ENCODE measurements at places on chromosomes 6 and 20.

DNA sequence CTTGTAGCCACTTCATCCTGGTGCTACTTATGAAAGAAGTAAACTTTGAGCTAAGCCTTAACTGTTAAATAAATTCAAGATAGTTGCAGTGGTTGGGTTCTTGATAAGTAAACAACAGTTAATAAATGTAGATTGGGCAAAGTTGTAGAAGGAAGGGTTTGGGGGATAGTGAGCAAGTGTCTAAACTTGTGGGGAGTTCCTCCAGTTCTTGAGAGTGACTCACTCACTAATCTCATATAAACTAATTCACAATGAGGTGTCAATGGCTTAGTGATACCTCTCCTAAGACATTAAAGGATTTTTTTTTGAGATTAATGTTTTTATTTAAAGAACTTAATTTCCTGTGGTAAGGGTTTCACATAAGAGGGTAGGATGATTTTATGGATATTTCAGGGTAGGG, 507.4 kb downstream of the BMP2 start:
- no peak for DNase-seq

GRCh38 chr20:3239026-3239866, at the start of gene SLC4A11:
TSS of gene SLC4A11 (minus strand) at chr20:3239190. CDS start at chr20:3239137, 53 bp downstream.
- DNase-seq: no peak

DNA sequence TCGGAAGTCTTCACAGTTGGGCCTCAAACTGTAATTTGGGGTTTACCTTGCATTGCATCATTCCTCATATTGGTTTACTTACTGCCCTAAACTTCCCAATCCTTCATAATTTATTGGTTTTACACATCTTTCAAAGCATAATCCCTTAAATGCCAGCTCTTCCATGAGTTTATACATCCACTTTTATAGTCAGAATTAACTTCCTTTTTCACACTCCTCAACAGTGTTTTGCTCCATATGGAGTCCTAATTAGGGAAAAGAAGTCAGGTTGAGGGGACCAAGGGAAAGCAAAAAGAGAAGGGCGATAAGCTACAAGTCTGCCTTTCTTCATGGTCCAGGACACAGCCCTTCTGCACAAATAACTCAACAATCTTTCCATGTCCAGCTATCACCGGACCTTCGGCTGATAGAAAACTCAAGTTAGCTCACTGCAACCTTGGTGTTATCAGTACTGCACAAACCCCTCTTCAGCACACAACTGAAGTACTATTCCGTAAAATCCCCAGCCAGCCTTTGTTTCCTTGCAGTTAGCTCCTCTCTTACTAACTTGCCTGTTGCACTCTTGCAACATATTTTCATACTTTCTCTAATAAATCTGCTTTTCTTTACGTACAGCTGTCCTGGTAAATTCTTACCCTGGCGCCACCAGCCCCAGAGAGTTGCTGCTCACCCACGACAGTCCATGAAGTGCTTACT, 2.0 kb downstream of the EEF1E1 start:
- no peak for DNase-seq

DNA sequence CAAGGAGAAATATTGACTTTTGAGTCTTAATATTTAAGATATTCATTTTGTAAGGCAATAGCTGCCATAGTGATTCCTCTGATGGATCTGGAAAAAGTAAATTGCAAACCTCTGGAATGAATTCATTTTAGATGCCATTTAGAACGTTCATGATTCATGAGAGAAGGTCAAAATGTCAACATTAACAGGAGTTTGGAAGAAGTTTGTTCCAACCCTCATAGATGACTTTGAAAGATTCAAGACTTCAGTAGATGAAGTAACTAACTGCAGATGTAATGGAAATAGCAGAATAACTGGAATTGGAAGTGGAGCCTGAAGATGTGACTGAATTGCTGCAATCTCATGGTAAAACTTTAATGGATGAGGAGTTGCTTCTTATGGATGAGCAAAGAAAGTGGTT, 100.9 kb upstream of the CCN2 start:
- DNase-seq: no peak

- no peak for DNase-seq
Observed at GRCh38 chr6:89952105-89952671, 57.9 kb downstream of the GJA10 start.

DNA sequence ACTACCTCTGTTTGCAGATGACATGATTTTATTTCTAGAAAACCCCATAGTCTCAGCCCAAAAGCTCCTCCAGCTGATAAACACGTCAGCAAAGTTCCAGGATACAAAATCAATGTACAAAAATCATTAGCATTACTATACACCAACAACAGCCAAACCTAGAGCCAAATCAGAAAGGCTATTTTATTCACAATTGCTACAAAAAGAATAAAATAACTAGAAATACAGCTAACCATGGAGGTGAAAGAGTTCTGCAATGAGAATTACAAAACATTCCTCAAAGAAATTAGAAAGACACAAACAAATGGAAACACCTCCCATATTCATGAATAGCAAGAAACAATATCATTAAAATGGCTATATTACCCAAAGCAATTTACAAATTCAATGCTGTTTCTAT, 65.6 kb upstream of the HTR1E start:
- no peak for DNase-seq

- DNase-seq: no peak
Observed at GRCh38 chr6:53161481-53162009, 12.9 kb upstream of the GCM1 start.

DNA sequence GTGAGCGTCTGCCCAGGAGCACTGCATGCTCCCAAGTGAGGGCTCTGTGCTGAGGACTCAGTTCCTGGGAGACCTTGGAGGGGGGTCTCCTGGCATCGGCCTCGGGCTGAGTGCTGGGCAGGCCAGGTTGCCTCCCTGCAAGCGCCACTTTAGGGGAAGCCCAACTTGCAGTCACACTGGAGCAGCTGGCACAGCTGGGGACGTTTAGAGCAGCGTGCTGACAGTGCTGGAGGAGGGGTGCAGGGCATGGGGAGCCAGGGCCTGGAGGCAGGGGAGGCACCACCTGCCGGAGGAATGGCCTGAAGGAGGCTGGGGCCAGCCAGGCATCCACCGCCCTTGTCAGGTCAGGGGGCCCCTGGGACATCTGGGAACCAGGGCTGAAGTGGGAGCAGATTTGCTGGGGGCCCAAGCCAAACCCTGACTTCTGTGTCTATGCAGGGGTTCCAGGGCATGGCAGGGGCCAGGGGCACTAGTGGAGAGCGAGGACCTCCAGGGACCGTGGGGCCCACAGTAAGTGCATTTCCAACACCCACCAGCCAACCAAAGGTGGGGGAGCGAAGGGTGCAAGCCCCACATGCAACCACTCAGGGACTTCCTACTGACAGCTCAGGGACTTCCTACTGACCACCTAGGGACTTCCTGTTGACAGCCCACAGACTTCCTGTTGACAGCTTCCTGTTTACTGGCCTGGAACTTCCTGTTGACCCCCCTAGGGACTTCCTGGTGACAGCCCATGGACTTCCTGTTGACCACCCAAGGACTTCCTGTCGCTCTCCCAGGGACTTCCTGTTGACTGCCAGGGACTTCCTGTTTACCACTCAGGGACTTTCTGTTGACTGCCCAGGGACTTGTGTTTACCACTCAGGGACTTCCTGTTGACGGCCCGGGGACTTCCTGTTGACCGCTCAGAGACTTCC, 33.6 kb downstream of the COL20A1 start:
- no peak for DNase-seq

- no peak for DNase-seq
Observed at GRCh38 chr6:46221222-46221793, 50.5 kb upstream of the ENPP5 start.

GRCh38 chr20:17690144-17690543, 8.1 kb upstream of the RRBP1 start:
- DNase-seq: no peak

DNA sequence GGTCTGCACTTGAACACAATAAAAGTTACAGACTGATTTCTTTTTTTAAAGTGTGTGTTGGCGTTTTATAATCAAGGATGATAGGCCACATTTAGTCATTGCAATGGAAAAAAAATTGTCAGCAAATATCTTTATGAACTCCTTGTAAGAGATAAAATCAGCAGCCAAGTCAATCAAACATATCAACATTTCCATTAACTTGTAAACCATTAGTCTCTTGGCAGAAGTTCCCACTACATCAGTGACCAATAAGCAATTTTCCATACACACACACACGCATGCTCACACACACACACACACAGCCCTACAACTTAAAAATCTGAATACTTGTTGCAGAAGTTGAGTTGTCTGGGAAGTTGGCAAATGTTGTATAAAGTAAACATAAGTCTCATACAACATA, 315.9 kb upstream of the KCNQ5 start:
- no peak for DNase-seq

GRCh38 chr6:134080171-134080795, 27.9 kb upstream of the SLC2A12 start:
- DNase-seq: no peak

DNA sequence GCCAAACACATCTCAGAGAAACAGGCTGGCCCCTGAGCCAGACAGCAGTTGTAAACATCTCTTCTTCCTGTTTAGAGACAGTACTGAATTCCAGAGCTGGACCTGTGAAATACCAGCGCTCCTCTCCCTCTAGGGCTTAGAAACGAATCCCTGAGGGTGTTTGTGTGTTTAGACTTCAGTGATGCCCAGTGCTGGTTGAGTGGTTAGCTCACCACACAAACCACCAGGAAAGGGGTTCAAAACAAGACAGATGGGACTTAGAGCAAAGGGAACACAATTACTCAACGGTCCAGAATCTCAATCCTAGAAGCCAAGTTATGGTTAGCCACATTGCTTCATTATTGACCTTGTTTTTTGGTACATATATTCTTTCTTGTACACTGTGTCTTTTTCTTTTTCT, 108.7 kb upstream of the TMEM170B start:
- no peak for DNase-seq

- DNase-seq: no peak
Observed at GRCh38 chr6:29919506-29920445, 22.6 kb upstream of the HLA-A start.

GRCh38 chr6:155461556-155461955, 5.9 kb upstream of the NOX3 start:
- no peak for DNase-seq

DNA sequence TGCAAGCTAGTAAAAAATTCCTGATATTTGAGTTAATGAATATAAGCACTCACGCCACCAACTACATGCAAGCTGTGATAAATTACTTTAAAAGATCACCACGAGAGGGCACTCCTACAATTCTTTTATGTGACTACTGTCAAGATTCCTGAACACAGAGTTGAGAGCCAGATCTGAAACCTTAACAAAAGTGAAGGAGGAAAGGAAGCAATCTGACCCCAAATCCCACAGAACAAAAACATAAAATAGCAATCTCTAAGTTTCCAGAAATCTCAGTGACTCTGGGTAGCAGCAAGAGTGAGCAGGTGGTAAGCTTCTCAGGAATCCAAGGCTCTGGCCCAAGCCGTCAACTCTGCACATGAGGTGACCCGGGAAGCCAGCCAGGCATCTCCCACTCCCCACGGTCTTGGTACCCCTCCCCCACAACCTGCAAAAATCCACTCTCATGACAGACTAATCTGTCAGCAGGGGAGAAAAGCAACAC, 55.1 kb downstream of the STAU1 start:
- no peak for DNase-seq

GRCh38 chr6:13522656-13523055, 35.3 kb upstream of the GFOD1 start:
- no peak for DNase-seq

DNA sequence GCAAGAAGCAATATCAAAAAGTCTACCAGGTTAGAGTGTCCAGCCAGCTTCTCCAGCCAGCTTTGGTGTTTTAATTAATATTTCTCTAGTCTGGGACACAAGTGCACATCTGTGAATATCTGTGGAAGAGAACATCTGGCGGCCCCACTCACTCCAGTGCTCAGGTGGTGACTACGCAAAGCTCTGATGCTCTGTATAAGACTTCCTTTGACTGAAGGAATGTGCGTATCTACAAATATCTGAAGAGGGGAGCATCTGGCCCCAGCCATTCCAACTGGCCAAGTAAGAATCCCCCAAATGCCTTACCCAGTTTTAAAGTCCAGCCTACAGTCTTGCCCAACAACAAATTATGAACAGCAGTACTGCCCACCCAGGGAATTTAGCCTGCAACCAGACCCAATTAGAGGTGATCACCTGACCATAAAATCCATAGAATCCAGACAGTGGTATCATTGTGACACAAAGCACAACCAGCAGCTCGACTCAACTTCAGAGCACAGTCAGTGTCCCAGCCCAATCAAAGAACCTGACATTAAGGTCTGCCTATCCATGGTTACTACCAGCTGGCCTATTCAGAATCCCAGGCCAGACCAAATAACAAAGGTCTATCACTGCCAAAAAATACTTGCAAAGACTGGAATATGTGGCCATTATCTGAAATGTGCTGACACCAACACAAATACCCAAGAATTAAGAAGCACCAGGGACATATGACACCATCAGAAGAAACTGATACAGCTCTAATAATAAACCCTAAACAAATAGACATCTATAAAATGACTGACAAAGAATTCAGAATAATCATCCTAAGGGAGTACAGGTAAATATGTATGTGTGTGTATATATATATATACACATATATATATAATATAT, 76.1 kb upstream of the MANEA start:
- no peak for DNase-seq

DNA sequence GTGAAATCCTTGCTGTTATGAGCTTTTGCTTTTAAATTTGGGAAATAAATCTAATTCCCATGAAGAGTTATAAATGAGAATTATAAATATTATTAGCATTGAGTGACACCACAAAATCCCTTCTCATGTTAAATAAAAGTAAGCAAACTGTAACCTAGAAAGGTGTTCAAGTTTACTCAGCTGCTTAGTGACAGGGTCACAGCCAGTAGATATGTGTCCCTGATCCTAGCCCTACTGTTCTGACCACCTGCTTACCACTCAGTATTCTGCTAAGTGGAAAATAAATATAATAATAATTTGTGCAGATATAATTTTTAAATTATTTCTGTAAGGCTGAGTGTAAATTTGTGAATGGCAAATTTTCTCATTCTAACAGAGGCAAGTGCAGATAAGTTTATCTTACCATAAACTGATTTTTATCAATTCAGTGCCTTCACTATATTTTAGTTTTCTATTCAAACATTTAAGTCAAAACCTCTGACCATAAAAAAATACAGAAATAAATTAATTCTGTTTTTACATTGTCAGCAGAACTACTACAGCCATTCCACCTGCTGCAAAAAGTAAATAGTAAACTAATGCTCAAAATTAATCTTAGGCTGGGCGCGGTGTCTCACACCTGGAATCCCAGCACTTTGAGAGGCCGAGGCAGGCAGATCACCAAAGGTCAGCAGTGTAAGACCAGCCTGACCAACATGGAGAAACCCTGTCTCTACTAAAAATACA, 118.2 kb downstream of the TENT5A start:
- DNase-seq: no peak

GRCh38 chr20:16732506-16733152, 2.8 kb downstream of the SNRPB2 start:
- DNase-seq: no peak

DNA sequence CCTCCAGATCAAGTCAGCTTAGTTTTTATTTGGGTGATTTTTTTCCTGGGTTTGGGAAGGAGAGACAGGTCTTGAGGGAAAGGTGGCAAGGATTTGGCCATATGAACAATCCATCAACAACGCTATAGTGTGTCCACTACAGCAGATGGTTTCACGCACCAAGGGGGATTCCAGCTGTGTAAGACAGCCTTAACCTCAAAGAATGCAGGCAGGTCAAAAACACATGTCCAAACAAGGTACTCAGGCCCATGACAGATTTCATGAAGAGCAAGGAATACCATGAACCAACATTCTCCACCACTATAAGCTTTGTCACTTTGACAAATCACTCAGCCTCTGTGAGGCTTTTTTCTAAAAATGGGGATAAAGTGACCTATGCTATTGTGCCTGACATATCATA, 2.0 kb downstream of the AIF1 start:
- no peak for DNase-seq

GRCh38 chr6:35240838-35241801, 18.4 kb upstream of the ZNF76 start:
- DNase-seq: peak; percentile 56

- no peak for DNase-seq
Observed at GRCh38 chr6:20918868-20919267, 384.6 kb downstream of the CDKAL1 start.
